ENCODE measurements at places on chromosomes 2 and 18.

DNA sequence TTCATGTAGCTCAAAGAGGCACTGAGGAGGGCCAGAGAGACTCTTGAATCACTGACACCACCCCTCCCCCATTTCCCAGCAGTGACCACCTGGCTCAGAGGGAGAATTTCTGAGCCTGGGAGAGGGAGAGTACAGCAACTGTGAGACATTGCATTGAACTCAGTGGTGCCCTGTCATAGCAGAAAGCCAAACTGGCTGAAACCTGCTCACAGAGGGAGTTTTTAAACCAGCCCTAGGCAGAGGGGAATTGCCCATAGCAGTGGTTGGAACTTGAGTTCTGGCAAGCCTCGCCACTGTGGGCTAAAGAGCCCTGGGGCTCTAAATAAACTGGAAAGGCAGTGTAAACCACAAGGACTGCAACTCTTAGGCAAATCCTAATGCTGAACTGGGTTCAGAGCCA lies 243.1 kb downstream of the ADCYAP1 start:
- DNase-seq: no peak

GRCh38 chr2:238082151-238082550 lies 18.0 kb upstream of the ESPNL start:
- no peak for DNase-seq

- no peak for DNase-seq
Measured at GRCh38 chr2:237737196-237737865, 61.2 kb upstream of the RBM44 start.

- no peak for DNase-seq
Measured at GRCh38 chr18:34740724-34741123, 30.6 kb downstream of the DTNA start.

- no peak for DNase-seq
Measured at GRCh38 chr2:8633735-8634313, 48.0 kb upstream of the ID2 start.

DNA sequence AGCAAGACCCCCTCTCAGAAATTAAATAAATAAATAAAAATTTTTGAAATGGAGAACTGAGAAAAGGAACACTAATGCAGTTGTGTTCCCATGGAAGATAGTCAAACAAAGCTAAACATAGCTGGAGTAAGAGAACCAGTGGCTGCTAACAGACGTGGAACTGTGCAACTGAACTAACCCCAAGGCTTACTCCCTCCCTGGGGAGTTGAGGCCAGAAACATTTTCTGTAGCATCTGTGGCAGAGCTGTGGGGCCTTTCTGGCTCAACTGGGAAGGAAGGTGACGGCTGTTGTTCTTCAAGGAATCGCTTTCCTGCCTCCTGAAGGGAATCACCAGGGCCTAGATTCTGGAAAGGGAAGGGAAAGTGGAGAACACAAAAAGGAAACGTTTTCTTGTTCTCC lies 53.9 kb upstream of the B3GNT2 start:
- DNase-seq: no peak

DNA sequence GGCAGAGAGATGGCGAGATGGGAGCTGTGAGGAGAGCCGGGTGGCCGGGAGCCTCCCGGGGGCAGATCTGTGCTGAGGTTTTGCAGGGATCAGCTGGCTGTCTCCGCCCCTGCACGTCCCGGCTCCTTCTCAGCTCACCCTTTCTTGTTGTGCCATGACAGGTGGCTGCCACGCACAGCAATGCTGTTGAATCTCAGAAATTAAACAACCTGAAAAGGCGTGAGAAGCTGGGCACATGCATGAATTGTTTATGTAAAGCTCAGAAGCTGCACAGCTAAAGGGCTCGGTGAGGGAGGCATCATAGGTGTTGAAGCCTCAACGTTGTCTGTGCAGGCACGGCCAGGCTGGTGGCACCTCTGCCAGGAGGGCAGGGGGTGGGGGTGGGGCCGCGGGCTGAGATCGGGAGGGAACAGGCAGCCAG lies 858 bp upstream of the RTP5 start:
- no peak for DNase-seq

GRCh38 chr2:10007921-10008808 lies 35.2 kb upstream of the KLF11 start:
- no peak for DNase-seq

DNA sequence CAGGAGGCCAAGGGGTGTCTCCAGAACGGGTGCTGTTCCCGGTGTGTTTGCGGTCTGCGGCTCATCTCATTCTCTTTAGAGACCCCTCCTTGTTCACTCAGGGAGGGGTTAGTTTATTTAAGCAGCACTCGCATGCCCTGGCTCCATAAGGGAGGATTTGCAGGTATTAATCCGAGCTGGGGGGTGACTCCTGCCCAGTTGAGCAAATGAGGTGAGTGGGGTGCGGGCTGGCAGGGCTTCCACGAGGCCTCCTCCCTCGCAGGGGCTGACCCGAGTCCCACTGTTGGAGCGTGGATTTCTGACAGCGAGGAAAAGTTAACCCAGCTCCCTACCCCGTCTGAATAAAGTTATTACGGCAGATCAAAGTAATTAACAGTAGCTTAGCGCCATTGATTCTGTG lies 371.8 kb upstream of the SALL3 start:
- no peak for DNase-seq

GRCh38 chr2:164839914-164840457 lies 1.6 kb downstream of the COBLL1 start:
- no peak for DNase-seq

- no peak for DNase-seq
Measured at GRCh38 chr2:65880436-65880835, 448.0 kb upstream of the SPRED2 start.

- DNase-seq: peak; percentile 53
Measured at GRCh38 chr2:160493227-160494028, at the start of gene RBMS1. Gene RBMS1, minus strand, starts transcription at chr2:160493807. Its CDS starts 444 bp downstream, at chr2:160493363.

DNA sequence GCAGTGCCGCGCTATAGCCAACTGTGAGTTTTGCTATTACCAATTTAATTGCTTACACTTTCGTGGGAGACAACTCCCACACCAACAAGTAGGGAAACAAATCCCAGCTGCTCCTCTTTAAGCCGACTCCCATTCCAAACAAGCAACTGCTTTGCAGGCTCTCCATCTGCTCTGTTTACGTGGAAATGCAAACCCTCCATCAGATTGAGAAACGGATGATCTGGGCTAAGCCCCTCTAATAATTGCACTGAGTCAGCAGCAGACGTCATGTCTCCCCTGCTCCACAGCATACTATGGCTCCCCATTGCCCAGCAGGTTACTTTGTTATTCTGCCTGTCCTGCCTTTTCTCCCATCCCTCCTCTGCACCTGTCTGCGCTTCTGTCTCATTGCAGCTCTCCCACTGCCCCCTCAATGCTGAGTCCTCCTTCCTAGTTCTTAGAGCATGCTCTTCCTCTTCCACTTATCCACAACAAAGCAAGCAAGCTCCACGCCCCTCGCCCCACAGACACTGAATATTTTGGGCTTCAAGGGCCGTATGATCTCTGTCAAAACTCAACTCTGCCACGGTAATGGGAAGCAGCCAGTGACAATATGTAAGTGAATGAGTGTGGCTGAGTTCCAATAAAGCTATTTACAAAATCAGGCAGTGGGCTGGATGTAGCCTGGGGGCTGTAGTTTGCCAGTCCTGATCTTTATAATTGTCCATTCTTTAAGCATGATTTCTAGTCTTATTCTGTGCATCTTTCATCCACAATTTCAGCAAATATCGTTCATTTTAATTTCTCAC lies 39.5 kb upstream of the ARL4C start:
- DNase-seq: no peak

GRCh38 chr2:165567273-165567672 lies 97.8 kb downstream of the CSRNP3 start:
- DNase-seq: no peak

DNA sequence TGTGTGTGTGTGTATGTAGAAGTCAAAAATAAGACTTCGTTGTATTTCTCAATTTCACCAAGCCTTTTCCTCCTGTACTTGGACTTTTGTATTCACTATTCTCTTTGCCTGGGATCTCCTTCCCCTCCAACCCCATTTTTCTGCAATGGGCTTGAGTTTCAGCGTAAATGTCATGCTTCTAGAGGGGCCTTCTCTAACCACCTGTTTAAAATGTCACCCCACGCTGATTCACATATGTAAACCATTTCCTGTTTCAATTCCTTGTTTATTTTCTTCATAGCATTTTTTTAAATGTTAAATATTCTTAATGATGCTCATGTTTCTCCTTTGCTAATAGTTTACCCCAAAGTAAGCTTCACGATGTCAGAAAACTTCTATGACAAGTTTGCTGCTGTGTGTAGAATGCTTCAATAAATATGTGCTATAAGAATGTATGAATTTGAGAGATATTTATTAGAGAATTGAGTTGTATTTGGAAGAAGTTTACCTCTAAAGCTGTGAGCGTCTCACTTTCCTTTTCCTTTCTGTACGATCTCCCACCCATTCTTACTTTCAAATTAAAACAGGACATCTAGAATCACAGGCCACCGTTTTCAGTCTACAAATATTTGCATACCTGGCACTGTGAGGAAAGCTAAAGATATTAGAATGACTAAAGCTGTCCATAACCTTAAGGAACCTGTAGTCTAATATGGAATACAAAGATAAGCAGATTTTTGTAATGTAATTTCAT lies 762.4 kb downstream of the LRRTM4 start:
- no peak for DNase-seq

GRCh38 chr2:126668254-126668653 lies 12.3 kb downstream of the GYPC start:
- no peak for DNase-seq

GRCh38 chr2:182920631-182921056 lies 54.2 kb upstream of the FRZB start:
- no peak for DNase-seq

- DNase-seq: no peak
Measured at GRCh38 chr2:77767388-77768076, 245.4 kb upstream of the LRRTM4 start.

GRCh38 chr2:200239216-200239615 lies 67.3 kb upstream of the SPATS2L start:
- DNase-seq: no peak

- DNase-seq: no peak
Measured at GRCh38 chr2:126802316-126802715, 96.4 kb upstream of the TEX51 start.

- no peak for DNase-seq
Measured at GRCh38 chr2:11014026-11014425, 102.3 kb downstream of the KCNF1 start.

DNA sequence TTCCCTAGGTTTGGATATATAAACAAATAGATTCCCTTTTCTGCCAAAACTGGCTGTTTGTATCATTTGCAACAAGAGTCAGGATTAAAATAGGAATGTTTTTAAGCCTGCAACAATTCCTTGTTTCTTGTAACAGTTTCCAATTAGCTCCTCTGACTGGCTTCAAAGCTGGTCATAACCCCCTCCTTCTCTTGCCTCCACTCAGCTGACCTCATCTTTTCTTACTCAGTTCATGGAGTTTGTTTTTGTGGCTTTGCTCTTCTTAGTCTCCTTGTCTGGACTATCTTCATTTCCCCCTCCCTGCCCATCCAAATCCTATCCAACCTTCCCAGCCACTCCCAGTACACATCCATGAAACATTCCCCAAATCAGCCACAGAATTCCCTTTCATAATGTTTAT lies 14.3 kb upstream of the RAPH1 start:
- DNase-seq: no peak

- no peak for DNase-seq
Measured at GRCh38 chr2:169772651-169773050, 26.0 kb upstream of the SSB start.

DNA sequence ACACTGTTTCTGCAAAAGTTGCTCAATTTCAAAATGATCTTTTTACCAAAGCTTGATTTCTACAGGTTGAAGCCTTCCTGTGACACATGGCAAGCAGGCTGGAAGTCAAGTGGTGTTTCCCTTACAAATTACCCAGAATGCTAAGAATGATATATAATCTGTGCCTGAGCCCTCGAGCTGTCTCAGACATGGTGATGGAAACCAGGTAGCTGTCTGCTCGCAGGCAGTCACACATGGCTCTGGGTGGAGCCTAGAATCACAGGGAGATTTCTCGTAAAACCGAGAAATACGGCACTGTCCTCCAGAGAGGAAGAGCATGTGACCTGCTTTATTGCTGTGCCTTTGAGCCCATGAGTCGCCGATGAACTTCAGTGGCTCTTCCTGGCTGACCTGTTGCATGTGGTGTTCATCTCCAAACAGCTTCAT lies 392.9 kb downstream of the ZNF521 start:
- no peak for DNase-seq

- no peak for DNase-seq
Measured at GRCh38 chr2:139031722-139032121, 251.5 kb upstream of the NXPH2 start.

Measured in transverse colon (tissue), 4 donors.